Stimulated activated CD8-positive, alpha-beta memory T cell treated with anti-CD3 and anti-CD28 coated beads, Interleukin-15, amount 100 ng/mL, for 24 hours (primary cell): ENCODE measurements at places on chromosomes 7 and 10.

DNA sequence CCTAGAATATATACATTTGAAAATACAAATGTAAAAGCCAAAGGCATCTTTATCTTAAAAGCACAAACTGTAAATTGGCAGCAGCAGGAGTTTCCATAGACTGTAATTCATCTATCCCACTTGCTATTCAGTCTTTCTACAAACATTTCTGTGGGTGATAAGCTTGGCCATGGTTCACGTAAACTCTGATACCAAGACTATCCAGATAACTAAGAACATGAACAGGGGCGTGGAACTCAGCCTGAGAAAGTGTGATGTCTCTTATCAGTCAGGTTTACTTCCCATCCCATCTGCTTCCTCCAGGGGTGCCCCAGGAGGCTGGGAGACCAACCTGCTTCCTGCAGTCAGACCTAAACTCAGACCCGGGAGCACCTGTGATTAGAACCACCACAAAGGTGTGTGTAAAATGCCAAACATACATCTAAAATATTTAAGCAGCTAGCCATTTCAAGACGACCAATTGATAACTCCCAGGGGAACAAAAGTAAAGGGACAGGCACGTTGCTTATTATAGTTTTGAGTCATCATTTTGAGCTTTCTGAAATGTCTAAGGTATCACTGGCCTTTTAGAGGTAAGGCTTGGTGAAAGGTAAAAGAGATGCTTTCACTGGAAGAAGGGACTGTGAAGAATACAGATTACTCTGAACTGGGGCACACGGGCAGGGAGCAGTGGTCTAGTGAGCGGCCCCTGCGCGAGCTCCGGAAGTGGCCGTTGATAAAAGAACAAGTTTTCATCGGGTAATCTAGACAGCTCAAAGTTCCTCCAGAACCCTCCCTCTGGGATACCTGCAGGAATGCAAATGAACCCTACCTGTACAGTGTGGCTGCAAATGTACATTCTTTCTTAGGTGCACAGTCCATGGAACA, 51.5 kb downstream of the RSU1 start:
- DNase-seq, result no peak

- no peak for DNase-seq
Observed at GRCh38 chr10:22704942-22705341, 9.4 kb downstream of the PIP4K2A start.

- DNase-seq, result no peak
Observed at GRCh38 chr7:29322023-29322712, 127.6 kb downstream of the CHN2 start.

DNA sequence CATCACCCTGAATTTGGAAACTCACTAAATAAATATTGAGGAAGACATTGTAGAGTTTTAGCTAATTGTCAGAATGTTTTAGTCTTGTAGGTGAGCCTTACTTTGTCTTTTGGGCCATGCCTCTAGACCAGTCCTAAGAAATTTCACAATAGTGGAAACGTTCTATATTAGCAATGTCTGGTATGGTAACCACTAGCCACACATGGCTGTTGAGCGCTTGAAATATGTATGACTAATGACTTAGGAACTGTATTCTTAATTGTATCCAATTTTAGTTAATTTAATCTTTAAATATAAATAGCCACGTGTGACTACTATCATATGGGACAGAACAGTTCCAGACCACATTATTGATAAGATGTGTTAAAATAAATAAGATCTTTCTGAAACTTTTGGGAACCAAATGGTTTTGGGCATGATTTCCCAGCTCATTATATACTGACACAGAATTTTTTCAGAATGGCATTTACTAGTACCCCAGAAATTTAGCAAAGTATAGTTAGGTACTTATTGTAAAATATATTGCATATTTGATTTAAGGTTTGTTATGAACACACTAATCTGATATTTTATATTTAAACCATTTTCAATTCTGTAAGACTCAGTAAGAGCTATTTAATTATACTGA, 95.0 kb downstream of the VPS50 start:
- DNase-seq, result no peak

DNA sequence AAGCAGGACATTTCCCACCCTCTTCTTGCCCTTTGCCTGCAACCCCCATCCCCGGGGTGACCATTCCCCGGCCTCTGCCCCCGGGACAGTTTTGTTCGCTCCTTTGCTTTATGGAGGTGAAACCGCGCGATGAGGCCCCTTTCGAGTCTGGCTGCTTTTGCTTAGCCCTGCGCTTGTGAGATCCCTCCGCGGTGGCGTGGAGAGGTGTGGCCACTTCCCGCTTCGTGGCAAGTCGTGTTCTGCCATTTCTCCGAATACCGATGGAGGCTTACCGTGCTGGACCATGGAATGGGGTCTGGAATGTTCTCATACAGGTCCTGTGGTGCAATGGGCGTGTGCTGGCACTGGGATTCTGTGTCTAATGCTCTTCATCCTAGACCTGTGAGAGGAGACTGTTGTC, 106.7 kb downstream of the LHPP start:
- DNase-seq, result no peak

DNA sequence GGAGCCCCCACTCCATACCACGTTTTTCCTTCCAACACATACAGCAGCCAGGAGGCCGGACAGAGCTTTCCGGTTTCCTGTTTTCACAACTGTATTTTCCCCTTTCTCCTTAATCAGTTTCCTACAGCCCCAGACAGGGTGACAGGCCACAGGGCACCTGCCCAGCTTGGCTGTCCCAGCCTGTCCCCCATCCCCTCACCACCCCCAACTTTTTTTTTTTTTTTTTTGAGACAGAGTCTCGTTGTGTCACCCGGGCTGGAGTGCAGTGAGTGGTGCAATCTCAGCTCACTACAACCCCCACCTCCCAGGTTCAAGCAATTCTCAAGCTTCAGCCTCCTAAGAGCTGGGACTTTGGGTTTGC, 10.3 kb upstream of the HSPB1 start:
- DNase-seq, result no peak

DNA sequence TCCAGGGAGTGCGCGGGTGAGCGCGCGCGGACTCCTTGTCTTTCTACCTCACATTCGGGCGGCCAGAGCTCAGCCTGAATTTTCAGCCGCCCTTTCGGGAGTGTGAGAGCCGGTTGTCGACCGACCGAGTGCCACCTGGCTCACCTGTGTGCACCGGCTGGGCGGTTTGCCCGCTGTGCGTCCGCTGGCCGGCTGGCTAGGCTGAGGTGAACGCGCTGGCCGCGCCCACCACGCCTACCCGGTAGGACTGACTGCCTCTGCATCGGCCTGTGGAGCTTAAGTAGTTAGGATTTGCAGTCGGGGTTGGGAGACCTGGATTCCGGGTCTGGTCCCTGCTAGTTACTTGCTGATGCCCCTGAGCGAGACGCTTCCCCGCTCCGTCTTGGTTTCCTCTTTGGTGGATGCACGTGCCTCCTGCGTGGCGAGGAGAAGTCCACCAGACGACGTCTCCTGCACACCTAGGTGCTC, 553 bp downstream of the TSPAN15 start:
- no peak for DNase-seq

GRCh38 chr10:112189465-112189864, 5.9 kb upstream of the GPAM start:
- no peak for DNase-seq

DNA sequence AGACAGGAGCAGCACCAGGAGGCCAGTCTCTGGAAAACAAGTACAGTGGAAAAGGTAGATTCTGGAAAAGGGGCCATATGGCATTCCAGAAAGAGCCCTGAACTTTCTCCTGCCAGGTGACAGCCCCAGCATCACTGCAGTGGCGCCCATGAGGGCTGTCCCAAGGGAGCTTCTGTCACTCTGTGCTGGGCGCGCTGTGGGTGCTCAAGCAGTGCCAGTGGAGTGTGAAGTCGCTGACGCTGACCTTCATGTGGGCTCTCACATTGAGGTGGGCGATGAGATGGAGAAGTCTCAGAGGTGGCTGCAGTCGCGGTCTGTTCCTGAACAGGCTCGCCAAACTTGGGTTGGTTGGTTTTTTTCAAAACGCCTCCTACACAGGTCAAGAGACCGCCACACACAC, 38.2 kb downstream of the FKBP6 start:
- DNase-seq, result no peak

DNA sequence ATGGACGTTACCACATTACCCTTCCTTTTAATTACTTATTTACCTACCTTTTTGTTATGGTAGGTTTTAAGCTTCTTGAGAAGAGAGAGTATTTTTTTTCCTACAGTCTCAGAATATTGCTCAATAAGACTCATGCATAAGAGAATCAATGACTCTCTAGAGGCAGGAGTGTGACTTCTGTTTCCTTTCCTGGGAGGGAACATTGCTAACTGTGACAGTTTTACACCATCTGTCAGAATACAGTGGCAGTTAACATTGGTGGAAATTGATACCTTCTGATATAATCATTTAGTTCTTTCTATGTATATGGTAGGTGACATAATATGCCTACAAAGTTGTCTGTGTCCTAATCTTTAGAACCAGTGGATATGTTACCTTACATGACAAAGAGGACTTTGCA, 348.7 kb upstream of the POT1 start:
- no peak for DNase-seq

DNA sequence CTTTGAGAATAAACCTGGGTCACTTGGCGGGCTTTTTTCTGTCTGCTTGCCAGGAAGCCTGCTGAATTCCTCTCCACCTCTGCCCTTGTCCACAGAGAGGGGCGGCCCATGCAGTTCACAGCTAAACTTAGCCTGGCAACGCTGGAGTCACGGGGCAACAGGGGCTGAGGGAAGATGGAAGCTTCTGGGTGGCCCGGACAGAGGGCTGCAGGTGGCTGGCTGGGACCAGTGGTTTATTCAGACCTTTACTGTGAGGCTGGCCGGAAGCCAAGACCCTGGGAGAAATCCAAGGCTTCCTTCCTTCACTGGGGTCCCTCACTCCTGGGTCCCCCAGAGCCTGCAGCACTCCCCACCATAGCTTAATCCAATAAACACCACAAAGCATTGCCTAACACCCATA, 17.0 kb downstream of the ITPRIP start:
- no peak for DNase-seq

DNA sequence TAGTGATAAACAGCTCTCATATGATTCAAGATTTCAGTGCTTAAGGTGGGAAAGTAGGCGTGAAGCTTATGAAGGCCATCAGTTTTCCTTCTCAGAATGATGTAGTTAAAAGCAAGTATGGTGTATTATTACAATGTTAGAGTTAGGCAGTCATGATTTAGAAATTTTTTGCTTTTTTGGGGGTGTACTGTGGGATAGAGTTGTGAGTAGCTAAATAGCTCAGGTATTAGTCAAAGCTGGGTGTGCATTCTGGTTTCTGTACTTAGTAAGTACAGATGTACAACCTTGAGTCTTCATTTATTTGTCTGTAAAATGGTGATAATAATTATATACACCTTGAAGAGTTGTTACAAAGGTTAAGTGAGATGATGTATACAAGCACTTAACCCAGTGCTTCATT, 52.2 kb downstream of the R3HCC1L start:
- no peak for DNase-seq
